ENCODE measurements at places on chromosomes 4 and X. TPM values are rescaled to one million over a fixed set of nuclear protein-coding genes. Genes with fewer than 3 reads are reported as not detected.
A peak's percentile ranks its signal among the peaks of the same experiment; 100 is the strongest.

Gene MAGEC3
- total RNA-seq: not detected

Gene CLNK
- total RNA-seq: not detected

Gene ENPEP
- 3.3 TPM for total RNA-seq

Gene RELL1
- 15.8 TPM for total RNA-seq

Gene AMBN
- not detected for total RNA-seq

DNA sequence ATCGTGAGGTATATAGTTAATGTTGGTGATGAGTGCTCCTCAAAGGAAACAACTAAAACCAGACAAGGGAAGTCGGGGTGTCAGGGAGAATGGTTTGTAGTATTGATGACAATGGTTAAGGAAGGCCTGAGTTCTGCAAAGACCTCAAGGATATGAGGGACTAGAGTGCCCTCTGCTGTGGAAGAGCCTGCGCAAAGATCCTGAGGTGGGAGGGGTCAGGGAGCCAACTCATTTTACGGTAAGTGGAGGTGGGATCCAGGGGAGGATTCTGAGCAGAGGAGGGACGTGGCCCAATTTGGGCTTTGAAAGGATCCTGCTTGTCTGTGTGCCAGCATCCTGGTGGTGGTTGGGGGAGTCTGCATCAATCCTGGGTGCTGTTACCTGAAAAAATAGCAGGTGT lies 11.3 kb downstream of the UBA1 start:
- peak; percentile 0 for DNase-seq

GRCh38 chr4:4779054-4779453 lies 80.4 kb upstream of the MSX1 start:
- DNase-seq: no peak

DNA sequence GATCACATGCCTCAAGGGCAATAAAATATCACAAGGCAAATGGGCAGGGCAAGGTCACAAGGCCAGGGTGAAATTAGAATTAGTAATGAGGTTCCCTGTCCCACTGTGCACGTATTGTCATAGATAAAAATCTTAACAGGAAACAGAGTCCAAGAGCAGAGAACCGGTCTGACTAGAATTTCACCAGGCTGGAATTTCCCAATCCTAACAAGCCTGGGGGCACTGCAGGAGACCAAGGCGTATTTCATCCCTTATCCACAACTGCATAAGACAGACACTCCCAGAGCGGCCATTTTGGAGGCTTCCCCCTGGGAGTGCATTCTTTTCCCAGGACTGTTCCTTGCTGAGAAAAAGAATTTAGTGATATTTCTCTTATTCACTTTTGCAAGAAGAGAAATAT lies 25.9 kb upstream of the PRDM5 start:
- DNase-seq: no peak

DNA sequence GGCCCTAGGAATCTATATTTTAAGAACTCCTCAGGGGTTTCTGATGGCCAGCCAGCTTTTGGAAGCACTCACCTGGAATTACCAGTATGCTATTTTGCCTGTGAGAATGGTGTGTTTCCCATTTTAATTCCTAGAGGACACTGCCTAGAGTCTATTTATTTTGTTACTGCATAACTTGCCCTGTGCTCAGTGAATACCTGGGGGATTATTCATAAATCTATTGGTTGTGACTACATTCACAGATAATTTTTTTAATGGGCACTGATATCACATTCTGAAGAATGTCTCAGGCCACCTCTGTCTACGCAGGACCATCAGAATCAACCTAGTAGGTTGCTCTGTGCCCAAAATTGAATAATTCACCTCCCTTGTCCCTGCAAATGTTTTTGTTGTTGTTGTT lies 6.7 kb downstream of the ARL13A start:
- no peak for DNase-seq

DNA sequence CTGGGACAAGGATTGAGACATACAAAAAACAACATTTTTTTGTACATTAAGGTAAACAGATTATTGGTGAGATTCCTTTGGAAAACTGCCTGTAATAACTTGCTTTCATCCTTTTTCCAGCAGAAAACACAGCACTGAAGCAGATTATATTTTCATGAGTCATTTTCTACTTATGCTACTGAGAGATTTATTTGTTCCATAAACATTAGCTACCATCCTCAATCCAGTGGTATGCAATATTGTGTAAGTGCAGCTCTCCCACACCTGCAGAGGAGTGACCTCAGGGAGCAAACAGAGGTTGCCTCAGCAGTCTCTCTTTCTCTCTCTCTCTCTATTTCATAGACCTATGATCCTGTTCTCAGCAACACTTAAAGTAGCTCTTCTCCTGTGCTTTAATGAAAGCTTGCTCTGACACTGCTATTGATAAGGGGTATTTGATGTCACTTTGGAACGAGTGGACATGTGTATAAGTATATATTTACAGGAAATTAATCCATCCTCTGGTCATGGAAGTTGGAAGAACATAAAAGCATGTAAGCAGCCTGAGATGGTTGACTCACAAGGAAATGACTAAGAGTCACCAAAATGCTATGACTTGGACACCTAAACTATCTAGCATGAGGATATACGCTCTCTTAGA lies 163.7 kb upstream of the SPANXC start:
- DNase-seq: no peak

- no peak for DNase-seq
Measured at GRCh38 chr4:5991405-5991804, 26.8 kb downstream of the C4orf50 start.

DNA sequence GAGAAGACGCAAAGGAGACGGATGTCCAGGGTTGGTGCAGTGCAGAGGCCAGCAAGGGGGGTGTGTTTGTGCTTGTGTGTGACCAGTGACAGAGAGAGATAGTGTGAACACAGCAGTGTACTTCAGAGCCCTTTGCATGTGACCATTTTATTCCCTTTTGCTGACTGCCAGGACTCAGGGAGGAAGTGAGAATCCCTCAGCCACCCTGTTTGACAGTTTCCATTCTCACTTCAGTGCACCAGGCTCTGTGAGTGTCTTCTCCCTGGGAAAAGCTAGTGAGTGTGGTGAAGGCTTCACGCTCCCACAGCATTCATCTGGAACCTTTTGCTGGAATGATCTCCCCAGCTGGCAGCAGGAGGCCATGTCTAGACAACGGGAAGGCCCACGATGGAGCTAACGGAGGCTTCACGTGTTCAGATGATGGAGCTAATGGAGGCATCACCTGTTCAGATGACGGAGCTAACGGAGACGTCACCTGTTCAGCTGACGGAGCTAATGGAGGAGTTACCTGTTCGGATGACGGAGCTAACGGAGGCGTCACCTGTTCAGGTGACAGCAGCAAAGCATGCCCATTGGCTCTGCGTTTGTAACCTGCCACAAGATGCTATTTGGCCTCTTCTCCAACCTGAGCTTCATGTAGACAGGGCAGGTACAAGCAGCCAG lies 195.4 kb downstream of the AFAP1 start:
- no peak for DNase-seq

GRCh38 chr4:41303372-41304118 lies 46.8 kb downstream of the UCHL1 start:
- no peak for DNase-seq

DNA sequence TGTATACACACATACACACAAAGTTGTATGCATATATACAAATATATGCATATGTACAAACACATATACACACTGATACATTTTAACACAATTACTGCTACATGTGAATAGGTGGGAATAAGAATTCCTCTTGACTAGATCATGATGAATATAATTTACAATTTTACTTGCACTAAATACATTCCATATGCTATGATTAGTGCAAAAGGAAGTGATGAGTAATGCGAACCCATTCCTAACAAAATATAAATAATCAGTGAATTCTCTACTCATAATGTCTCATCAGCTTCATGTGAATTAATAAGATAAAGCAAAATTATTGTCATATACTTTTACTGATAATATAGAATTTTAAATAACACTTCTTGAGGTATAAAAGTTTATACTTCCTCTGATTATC lies 1077.3 kb upstream of the PCDH10 start:
- DNase-seq: no peak

GRCh38 chr4:159256037-159256436 lies 153.2 kb downstream of the RAPGEF2 start:
- DNase-seq: no peak

- DNase-seq: no peak
Measured at GRCh38 chr4:80393246-80393969, 57.9 kb downstream of the CFAP299 start.

GRCh38 chr4:142281999-142282398 lies 564.1 kb downstream of the INPP4B start:
- no peak for DNase-seq

DNA sequence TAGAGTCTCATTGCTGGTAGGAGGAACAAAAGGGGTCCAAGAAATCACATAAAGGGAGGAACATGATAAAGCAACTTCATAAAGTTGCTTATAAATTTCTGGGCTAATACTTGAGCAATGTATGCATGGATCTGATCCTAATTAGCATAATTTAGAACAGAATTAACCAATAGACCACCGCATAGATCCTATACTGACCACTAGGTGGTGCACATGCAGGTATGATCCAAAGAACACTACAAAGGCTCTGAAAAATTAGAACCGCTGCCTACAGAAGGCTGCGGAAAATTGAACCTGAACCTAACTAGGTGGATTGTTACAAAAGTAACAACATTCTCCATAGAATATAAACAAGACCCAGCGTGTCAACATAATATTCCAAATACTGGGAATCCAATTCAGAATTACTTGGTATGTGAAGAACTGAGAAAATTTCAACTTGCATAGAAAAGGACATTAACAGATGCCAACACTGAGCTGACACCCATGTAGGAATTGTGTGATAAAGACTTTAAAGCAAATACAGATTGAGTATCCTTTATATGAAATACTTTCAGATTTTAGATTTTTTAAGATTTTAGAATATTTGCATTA lies 23.3 kb downstream of the BRCC3 start:
- no peak for DNase-seq

Measured in Right ventricle myocardium superior (tissue), 1 donor.